T-helper 22 cell (primary cell): ENCODE measurements at places on chromosomes 4 and X.

GRCh38 chr4:72207196-72207595 lies 175.4 kb downstream of the NPFFR2 start:
- no peak for DNase-seq

GRCh38 chrX:26580021-26580420 lies 364.1 kb downstream of the MAGEB5 start:
- no peak for DNase-seq

- no peak for DNase-seq
Measured at GRCh38 chr4:76091052-76091451, 16.5 kb downstream of the ART3 start.

DNA sequence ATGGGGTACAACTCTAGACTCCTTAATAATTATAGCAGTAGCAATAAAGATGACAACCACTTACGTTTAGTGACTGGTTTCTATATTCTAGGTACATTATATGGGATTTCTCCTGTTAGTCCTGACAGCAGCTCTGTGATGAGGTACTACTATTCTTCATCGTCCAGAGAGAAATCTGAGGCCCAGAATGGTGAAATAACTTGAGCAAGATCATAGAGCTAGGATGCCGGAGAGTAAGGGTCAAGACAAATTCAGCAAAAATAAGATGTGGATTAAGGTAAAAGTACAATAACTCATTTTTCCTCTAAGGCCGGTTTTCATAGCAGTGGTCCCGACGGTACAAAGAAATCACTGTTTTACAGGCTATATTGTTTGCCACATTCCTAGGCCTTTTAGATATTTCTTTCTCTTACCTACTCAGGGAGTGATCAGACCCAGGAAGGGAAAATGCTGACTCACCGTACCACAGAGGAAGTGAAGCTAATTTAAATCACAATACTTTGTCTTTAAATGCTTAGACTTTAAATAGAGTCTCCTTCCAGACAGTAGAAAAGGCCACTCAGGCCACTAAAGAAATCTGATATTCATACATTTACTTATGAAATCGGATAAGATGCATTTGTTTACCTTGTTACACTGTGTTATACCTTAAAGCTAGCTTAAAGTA lies 2023.0 kb upstream of the AGA start:
- no peak for DNase-seq

DNA sequence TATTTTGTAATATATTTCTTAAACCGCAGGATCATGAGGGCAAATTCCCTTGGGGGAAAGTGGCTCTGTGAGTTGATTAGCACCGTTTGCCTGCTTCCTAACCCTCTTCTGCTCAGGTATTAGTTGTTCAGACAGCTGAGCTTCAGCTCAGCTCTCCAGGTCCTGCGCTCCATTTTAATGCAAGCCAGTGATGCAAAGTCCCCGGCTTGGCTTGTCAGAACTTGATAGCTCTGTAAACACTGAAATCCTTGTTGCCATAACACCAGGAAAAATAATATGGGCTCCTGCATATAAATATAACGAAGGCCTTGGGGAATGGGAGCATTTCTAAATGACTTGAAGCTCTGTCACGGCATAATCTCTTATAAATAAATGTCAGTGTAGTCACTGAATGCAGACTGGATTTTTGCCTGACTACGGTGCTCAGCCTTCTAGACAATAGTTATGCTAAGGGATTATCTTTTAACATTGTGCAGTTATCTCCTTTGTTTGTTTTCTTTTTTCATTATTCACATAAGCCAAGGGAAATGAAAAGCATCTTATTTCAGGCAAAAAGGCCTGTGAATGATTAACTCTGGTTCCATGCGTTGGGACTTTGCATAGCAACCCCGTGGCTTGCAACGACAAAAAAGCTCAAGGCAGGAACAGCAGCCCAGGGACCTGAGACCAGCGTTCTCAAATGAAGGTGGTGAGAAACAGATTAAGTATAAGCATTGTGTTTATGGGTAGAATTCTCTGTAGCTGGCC lies 253.2 kb downstream of the SPRY1 start:
- DNase-seq, result no peak

DNA sequence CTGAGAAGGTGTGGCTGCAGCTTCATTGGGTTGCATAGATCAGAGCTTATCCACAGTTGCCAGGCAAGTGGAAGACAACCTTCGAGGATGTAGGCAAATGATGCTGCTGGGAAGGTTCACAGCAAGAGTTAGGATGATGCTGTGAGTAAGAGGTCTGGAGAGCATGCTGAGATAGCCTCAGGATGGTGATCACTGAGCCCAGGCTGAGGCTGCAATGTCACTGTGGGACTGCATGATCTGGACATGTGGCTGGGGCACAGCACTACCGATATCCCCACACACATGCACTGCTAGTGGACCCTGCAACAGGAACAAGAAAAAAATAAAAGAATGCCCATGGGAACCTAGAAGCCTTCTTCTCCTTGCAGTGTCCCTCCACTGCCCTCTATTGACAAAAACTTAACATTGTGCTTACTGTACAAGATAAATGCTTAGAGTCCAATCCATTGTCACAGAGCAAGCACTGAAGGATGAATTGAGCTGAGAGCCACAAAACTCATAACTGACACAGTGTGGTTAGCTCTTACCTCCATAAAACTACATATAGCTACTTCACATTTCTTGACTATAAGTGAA lies 105.6 kb downstream of the CNKSR2 start:
- no peak for DNase-seq
